GM23248 (cell line): ENCODE measurements at places on chromosomes 13 and 19. TPM values are rescaled to one million over a fixed set of nuclear protein-coding genes. Genes with fewer than 3 reads are reported as not detected.

DNA sequence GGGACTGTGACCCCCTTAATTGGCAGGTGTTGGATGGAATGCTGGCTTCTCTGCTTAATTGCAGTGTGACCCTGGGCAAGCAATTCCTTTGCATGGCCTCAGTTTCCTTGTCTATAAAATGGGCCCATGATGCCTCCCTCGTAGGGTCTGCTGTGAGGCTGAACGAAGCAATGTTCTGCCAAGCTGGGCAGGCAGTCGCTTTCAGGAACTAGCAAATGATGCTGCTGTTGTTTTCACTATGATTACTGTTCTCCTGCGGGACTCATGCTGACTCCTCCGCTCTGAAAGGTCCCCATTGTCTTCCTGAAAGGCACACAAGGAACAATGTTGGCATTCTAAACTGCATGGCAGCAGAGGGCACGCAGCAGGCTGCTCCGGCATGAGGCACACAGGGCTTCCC lies 6.8 kb downstream of the BICRA start:
- no peak overlapping the region for H3K4me3 ChIP-seq
- no peaks in the 10 kb centered on the region for H3K27me3 ChIP-seq
- peaks cover 19% of the 10 kb centered on the region for H3K4me1 ChIP-seq
- DNase-seq = no peak
- H3K36me3 ChIP-seq = no peaks in the 10 kb centered on the region

- no peaks in the 10 kb centered on the region for H3K27me3 ChIP-seq
- no peak for DNase-seq
- H3K27ac ChIP-seq = no peak overlapping the region
Measured at GRCh38 chr19:37929355-37929923, 22.4 kb downstream of the SIPA1L3 start.

GRCh38 chr13:59700281-59700680 lies 463.4 kb downstream of the DIAPH3 start:
- DNase-seq = peak; percentile 11
- no peaks in the 10 kb centered on the region for H3K4me1 ChIP-seq
- no peak overlapping the region for H3K27ac ChIP-seq

GRCh38 chr19:16951529-16951928 lies 62.7 kb downstream of the F2RL3 start:
- no peaks in the 10 kb centered on the region for H3K4me1 ChIP-seq
- H3K4me3 ChIP-seq = no peak overlapping the region
- H3K36me3 ChIP-seq = no peaks in the 10 kb centered on the region
- H3K27ac ChIP-seq = no peak overlapping the region

GRCh38 chr13:73745190-73745589 lies 389.0 kb downstream of the KLF12 start:
- H3K4me3 ChIP-seq = no peak overlapping the region
- no peak overlapping the region for H3K27ac ChIP-seq
- peaks cover 16% of the 10 kb centered on the region for H3K4me1 ChIP-seq
- H3K36me3 ChIP-seq = no peaks in the 10 kb centered on the region
- no peaks in the 10 kb centered on the region for H3K27me3 ChIP-seq

DNA sequence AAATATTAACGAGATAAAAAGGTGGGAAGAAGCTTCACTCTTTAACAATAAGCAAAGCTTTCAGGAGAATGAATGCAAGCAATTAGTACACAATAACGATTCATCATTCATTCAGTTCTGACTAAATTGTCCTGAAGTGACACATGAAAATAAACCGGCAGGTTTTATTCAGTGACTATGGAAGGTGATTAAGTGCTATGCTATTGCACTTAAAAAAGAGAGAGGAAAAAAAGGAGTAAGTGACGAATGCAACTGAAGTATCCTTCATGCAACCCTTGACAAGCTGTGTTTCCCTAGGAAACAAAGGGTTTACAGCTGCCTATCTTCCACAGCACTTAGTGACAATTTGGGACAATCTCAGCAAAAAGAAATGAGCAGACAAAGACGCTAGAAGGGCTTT lies 1.4 kb downstream of the LIG4 start:
- H3K27ac ChIP-seq = peak overlapping the region; percentile 31
- H3K4me1 ChIP-seq = peaks cover 28% of the 10 kb centered on the region
- DNase-seq = peak; percentile 77
- no peaks in the 10 kb centered on the region for H3K27me3 ChIP-seq
- peaks cover 15% of the 10 kb centered on the region for H3K36me3 ChIP-seq

GRCh38 chr13:40172149-40172591 lies 494.3 kb downstream of the FOXO1 start:
- no peak for DNase-seq
- H3K4me1 ChIP-seq = 0 out of 2 replicates have a peak, but pooled peaks cover 5% of the 10 kb centered on the region
- no peaks in the 10 kb centered on the region for H3K36me3 ChIP-seq
- H3K27me3 ChIP-seq = no peaks in the 10 kb centered on the region; the same call in 1 of the 2 replicates
- no peak overlapping the region for H3K4me3 ChIP-seq
- no peak overlapping the region for H3K27ac ChIP-seq

GRCh38 chr13:28411831-28412353 lies 83.0 kb downstream of the FLT1 start:
- H3K36me3 ChIP-seq = no peaks in the 10 kb centered on the region
- no peak for DNase-seq
- H3K4me1 ChIP-seq = no peaks in the 10 kb centered on the region
- no peak overlapping the region for H3K4me3 ChIP-seq

Gene RHPN2
- 1.5 and 1.9 TPM in 2 replicates for polyA plus RNA-seq

Gene SHFL
- polyA plus RNA-seq = 28.4 and 29.8 TPM in 2 replicates

Gene NCR1
- polyA plus RNA-seq = not detected in 2 replicates

Gene ZNF418
- 1.0 and 2.2 TPM in 2 replicates for polyA plus RNA-seq

Gene SYT5
- polyA plus RNA-seq = 0.28 and 0.38 TPM in 2 replicates

Gene STOML3
- not detected in 2 replicates for polyA plus RNA-seq

Gene SULT2B1
- polyA plus RNA-seq = not detected in 2 replicates

Gene SSC5D
- 9.8 and 10.0 TPM in 2 replicates for polyA plus RNA-seq
